Cardiac muscle cell (in vitro differentiated cells and primary cell): ENCODE measurements at places on chromosomes 16 and 17. TPM values are rescaled to one million over a fixed set of nuclear protein-coding genes. Genes with fewer than 3 reads are reported as not detected.

Gene TBX4
- total RNA-seq, result 1.6 and 1.9 TPM in 2 replicates

Gene TBC1D28
- total RNA-seq, result not detected in 2 replicates

Gene WFDC1
- 18.5 and 18.9 TPM in 2 replicates for total RNA-seq

Gene TUBB3
- total RNA-seq, result 4.6 and 16.1 TPM in 2 replicates

Gene CHST4
- total RNA-seq, result 0.63 TPM in 1 of 2 replicates, not detected in the other

Gene CSH1
- total RNA-seq, result not detected in 2 replicates

Gene ABCA3
- total RNA-seq, result 14.2 and 14.5 TPM in 2 replicates

Gene ABCA8
- 9.1 and 10.8 TPM in 2 replicates for total RNA-seq

Gene PRRT2
- total RNA-seq, result 17.9 and 19.7 TPM in 2 replicates
